ENCODE measurements at places on chromosomes 7 and 10.

DNA sequence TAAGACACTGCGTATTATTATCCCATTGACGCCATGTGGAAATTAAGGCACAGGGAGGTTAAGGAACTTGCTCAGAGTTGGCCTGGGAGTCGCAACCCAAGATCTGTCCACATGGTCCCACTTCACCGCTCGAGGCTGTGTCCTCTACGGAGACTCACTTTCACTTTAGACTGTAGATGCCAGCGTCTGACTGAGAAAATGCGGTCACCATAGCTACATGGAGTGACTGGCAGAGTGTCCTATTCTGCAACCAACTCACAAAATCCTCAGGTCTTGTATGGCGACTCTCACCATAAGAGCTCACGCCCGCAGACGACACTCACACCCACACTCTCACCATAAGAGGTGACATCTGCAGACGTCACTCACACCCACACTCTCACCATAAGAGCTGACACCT is 257.9 kb downstream of the PTPRN2 start:
- no peak for DNase-seq

- DNase-seq: peak; percentile 89
These were observed 17.6 kb downstream of the BCCIP start for GRCh38 chr10:125840955-125841354.

GRCh38 chr10:7478727-7479457 is 68.1 kb upstream of the SFMBT2 start:
- no peak for DNase-seq

DNA sequence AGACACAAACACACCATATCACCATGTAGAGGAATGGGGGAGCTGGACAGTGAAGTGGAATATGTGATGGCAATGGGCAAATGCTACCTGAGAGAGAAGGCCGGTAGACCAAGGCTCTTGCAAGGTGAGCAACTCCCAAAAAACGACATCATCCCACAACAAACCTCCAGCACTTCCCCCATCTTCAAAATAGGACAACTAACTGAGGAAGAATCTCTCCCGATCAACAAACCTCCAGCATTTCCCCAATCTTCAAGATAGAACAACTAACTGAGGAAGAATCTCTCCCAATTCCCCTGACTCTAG is 387.2 kb downstream of the PARD3 start:
- peak; percentile 29 for DNase-seq

- DNase-seq: no peak
These were observed 62.3 kb upstream of the DGKI start for GRCh38 chr7:137909042-137909441.

GRCh38 chr7:128135515-128136214 is 104.4 kb upstream of the LRRC4 start:
- DNase-seq: peak; percentile 79

DNA sequence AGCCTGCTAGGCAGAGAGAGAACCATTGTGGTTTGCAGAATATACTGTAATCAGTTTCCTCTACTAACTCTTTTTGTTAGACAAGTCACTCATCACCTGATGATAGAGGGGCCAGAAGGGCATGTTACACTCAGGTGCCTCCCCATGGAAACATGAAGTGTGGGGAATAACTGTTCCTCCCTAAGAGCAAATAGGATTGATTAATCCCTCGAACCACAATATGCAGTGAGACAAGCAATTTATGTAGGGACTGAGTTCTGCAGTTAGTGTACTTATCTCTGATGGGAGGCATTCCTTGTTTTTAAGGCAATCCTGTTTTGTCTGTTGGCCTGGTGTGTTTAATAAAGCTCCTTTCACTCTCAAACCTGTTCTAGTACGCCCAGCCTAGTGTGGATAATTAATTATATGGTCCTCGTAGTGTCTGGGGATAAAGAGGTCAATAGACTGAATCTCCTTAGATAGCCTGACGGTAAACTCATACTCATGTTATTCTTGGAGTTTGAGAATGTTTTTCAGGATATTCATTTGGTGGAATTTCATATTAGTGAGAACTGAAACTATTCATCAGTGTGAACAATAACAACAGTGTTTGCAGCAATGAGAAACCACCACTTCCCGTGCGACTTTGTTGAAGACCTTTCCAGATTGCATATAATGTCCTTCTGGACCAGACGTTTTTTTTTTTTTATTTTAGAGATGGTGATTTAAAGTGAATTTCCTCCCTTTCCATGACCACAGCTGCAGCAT is 344.8 kb upstream of the FZD8 start:
- DNase-seq: no peak

GRCh38 chr7:28203508-28204240 is 23.1 kb upstream of the JAZF1 start:
- no peak for DNase-seq

GRCh38 chr10:103127241-103127640 is 65.8 kb downstream of the NT5C2 start:
- no peak for DNase-seq

GRCh38 chr10:44969854-44970253 is 8.8 kb downstream of the DEPP1 start:
- no peak for DNase-seq

DNA sequence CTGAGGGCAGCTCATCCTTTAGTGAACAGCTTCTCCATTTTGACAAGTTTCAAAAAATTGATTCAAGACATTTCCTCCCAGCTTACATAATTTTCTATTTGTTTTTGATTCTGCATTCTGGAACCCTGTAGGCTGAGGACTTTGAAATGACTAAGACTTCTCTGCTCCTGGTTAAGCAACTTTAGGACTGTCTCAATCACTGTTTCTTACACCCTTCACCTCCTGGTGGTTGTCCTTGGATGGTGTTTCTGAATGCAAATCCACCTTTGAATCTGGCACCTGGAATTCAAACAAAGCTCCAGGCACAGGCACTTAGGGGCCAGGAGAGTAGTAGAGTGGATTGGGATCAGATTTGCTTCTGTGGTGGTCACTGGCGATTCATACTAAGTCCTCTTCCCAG is 595.5 kb downstream of the LRMDA start:
- DNase-seq: no peak

GRCh38 chr10:69409968-69410367 is 6.8 kb downstream of the TACR2 start:
- DNase-seq: no peak

DNA sequence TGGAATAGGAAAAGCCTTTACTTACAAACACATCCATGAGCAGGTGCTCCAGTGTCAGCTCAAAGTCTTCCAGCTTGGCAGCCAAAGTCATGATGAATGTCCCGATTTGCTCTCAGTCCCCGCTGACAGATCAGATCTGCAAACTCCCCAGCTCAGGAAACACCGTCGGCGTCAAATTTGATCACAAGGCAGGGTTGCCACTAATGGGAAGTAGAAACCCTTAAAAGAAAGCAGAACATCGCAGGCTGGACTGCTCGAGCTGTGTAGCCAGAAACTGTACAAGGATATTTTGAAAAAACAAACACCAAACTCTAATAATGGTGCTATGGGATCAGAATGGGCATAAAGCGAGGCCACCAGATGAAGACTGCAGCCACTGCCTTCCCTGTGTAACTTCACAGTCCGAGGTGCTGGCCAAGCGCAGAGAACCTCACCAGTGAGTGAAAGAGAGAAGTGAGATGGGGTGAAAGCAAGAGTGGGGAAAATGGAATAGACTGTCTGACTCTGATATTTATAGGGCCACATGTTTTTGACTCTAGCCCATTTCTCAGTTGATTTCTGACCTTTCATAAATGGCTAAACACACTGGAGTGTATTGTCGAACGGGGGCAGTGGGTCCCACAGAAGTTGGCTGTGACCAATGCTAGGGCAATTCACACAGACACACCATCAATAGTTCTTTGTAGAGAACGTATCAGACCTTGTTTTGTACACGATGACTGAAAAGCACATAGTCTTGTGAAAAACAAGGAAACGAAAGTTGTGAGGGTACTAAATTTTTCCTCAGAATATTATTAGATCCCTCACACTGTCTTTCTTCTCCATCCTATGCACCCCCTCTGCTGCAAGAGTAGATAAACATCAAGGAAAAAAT is 306.2 kb downstream of the FRMD4A start:
- DNase-seq: no peak

DNA sequence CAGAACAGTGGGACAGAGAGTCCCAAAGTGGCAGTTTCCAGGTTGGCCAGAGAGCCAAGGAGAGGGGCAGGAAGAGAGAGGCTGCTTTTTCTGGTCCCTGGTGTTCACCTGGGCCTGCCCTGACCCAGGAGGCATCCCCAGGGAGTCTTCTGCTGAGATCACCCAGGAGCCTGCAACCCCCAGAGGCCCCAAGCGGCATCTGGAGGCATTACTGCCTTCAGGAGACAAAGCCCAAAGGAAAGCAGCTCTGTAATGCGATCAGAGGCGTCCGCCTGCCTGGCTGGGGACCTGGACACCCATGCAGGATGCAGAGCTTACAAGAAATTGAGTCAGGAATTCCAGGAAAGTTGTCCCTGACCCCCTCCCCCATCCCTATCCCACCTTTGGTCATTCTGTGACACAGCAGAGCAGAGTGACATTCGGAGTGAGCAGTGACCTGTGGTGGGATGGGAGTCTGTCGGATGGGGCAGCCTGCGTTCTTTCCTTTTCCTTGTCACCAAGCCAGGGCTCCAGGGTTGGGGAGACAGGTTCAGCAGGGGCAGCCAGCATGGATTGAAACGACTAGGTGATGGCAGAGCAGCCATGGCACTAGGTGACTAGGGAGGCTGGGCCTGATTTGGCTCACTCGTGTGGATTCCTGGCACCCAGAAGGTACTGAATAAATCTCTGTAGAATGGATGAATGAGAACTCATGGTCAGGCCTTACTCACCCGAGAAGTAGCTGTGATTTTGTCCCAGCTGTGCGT is 10.4 kb downstream of the UNC5B start:
- no peak for DNase-seq

DNA sequence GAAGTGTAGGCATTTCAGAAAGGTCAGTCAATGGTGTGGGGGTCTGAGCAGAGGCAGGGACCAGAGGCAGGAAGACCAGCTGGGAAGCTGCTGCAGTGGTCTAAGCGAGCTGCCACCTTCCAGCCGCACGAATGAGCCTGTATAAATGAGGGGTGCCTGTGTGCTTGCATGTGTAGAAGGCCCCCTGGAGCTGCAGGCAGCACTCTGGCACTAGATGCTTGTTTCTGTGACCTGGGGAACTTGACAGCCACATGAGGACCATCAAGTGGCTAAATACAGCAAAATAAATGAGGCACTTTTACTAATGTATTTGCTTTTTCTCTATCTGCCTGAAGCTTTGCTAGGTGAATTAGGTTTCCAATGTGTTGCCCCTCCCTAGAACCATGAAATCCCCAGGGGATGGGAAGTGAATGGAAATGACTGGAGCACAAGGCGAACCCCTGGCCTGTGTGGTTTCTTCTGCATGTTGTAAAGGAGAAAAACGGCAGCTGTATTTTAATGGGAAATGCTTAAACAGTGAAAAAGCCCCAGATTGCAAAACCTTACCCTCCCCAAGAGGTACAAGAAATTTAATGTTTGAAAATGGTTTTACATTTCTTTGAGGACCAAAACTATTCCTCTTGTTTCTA is 57.7 kb downstream of the PYROXD2 start:
- DNase-seq: no peak

DNA sequence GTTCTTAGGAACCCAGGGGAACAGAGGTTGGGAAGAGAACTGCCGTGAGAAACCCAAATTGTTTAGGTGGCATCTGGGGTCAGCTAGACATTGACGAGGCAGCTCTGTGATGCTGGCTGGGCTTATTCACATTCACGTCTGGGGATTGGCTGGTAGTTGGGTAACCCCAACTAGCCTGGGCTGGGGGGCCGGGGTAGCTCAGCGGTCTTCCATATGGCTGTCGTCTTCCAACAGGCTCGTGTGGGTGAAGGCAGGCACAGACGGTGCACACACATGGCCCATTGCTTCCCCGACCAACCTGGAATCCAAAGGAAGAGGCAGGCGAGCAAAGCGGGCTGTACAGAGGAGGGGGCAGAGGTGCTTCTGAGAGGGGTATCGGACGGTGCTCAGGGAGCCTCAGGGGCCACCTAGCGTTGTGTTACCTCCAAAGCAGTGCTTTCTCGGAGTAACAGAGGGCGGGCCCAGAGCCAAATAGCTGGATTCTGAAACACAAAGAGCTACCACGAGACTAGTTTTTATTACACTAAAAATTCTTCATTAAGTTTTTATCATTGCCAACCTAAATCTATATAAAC is 34.5 kb downstream of the MKI67 start:
- peak; percentile 7 for DNase-seq
